ENCODE measurements at places on chromosomes 5 and 9. TPM values are rescaled to one million over a fixed set of nuclear protein-coding genes. Genes with fewer than 3 reads are reported as not detected.

- H3K4me3 ChIP-seq = no peak overlapping the region
- no peak for DNase-seq
These were observed 1.5 kb upstream of the GPR21 start for GRCh38 chr9:123031963-123032362.

The MAPK9 gene
- total RNA-seq = 28.8 TPM

DNA sequence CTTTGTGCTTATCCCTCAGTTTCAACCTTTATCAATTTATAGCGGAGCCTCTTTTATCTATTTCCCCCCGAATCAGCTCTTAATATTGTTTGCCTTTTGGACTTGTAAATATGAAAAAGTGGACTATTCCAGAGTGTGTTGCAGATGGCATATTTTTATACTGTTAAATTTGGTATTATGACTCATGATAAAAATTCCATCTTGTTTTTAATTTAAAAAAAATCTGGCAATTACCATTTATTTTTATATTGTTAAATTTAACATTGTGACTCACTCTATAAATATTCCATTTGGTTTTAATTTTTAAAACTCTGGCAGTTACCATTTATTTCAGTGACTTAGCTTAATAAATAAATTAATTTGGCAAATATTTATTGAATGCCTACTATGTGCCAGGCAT, 37.5 kb downstream of the RBM27 start:
- H3K4me1 ChIP-seq = no peaks in the 10 kb centered on the region
- no peaks in the 10 kb centered on the region for H3K36me3 ChIP-seq
- H3K27me3 ChIP-seq = no peaks in the 10 kb centered on the region
- DNase-seq = no peak
- H3K27ac ChIP-seq = no peak overlapping the region

The PCDHA1 gene
- not detected for total RNA-seq

DNA sequence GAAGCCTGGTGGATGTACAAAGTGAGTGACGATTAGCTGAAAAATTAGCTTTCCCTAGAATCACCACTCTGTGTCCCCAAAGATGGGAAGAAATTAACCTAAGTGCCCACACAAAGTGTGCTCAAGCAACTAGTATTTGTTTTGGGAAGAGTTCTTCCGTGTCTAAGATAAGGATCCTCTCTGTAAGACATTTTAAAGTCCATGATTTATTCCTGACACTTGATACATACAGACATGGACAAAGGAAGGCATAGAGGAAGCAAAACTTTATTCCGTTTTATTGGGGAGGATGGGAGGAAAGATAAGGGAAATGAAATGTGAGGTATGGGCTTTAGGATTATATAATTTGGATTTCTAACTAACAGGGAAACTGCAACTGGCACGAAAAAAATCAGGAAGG, 1772.6 kb downstream of the EFNA5 start:
- H3K27me3 ChIP-seq = no peaks in the 10 kb centered on the region
- no peak overlapping the region for H3K4me3 ChIP-seq
- no peak overlapping the region for H3K27ac ChIP-seq

The RANBP17 gene
- 19.8 TPM for total RNA-seq
